Right cardiac atrium (tissue), 5 donors: ENCODE measurements at places on chromosomes 3 and 15. TPM values are rescaled to one million over a fixed set of nuclear protein-coding genes. Genes with fewer than 3 reads are reported as not detected.
A peak's percentile ranks its signal among the peaks of the same experiment; 100 is the strongest.

Gene STRC
- 0.09 TPM for polyA plus RNA-seq

Gene AAGAB
- polyA plus RNA-seq: 9.3 TPM

Gene GP9
- polyA plus RNA-seq: not detected

Gene PSTPIP1
- 1.9 TPM for polyA plus RNA-seq

Gene RASGRP1
- 0.43 TPM for polyA plus RNA-seq

Gene WDR76
- 0.97 TPM for polyA plus RNA-seq

Gene GADL1
- polyA plus RNA-seq: not detected

Gene ZNF717
- polyA plus RNA-seq: 4.5 TPM

Gene EPM2AIP1
- polyA plus RNA-seq: 11.0 TPM

Gene RHO
- polyA plus RNA-seq: not detected

Gene CNTN6
- polyA plus RNA-seq: 0.02 TPM

Gene PRSS50
- polyA plus RNA-seq: 0.14 TPM

Gene TM6SF1
- polyA plus RNA-seq: 13.8 TPM

Gene VGLL3
- polyA plus RNA-seq: 2.2 TPM

GRCh38 chr15:60762638-60763037, 283.7 kb upstream of the ICE2 start:
- no peak for DNase-seq

- DNase-seq: no peak
Measured at GRCh38 chr3:40597441-40597840, 72.7 kb downstream of the ZNF621 start.

DNA sequence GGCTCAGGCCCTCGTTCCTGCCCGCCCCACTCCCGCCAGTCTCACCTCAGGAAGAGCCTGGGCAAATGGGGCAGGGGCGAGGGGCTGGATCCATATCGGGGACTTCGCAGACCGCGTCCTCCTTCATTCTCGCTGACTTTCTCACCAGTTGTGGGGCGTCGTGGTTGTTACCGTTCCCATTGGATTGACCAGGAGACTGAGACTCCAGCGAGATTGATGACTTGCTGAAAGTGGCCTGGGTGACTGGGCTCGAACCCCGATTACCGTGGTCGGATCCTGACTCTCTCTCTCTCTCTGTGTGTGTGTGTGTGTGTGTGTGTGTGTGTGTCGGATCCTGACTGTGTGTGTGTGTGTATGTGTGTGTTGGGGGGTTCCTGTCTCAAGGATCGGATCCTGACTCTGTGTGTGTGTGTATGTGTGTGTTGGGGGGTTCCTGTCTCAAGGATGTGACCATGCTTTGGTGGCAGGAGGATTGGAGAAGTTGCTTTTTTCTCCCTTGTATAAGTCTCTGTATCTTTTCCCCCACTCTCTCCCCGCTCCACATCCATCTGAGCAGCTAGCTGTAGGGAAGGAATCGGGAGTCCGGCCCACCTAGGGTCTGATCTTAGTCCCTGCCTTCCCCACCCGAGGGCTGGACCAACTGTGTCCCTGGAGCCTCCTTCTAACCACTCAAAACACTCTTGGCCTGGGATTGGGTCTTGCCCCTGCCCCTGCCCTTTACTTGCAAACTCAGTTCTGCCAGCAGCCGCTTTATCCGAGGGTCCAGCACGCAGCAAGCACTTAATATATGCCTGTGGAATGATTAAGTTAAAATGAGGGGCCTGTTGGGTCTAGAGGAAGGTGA, 603 bp downstream of the PLEKHO2 start:
- peak; percentile 76 for DNase-seq

DNA sequence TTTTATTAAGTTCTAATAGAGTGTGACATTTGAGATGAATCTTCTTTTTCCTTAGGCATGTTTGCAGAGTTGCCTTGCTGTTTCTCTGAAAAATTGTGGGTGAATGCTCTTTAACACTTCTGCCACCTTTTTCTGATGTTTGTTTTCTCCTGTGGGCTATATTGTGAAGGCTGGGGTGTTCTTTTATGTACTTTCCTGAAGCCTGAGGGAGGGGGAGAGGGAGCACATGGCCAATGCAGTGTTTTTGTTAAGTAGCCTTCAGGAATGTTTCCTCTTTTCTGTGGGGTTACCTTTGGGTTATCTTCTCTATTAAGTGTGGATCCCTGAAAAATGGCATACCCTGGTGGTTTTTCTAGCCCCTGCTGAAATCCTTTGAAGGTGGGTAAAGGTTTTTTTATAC, 50.2 kb downstream of the CMC1 start:
- no peak for DNase-seq

GRCh38 chr3:65905771-65906170, 132.9 kb downstream of the MAGI1 start:
- no peak for DNase-seq

- DNase-seq: no peak
Measured at GRCh38 chr3:138937690-138938055, 9.3 kb downstream of the FOXL2 start.

- DNase-seq: no peak
Measured at GRCh38 chr15:89799011-89799911, 15.4 kb downstream of the ANPEP start.

DNA sequence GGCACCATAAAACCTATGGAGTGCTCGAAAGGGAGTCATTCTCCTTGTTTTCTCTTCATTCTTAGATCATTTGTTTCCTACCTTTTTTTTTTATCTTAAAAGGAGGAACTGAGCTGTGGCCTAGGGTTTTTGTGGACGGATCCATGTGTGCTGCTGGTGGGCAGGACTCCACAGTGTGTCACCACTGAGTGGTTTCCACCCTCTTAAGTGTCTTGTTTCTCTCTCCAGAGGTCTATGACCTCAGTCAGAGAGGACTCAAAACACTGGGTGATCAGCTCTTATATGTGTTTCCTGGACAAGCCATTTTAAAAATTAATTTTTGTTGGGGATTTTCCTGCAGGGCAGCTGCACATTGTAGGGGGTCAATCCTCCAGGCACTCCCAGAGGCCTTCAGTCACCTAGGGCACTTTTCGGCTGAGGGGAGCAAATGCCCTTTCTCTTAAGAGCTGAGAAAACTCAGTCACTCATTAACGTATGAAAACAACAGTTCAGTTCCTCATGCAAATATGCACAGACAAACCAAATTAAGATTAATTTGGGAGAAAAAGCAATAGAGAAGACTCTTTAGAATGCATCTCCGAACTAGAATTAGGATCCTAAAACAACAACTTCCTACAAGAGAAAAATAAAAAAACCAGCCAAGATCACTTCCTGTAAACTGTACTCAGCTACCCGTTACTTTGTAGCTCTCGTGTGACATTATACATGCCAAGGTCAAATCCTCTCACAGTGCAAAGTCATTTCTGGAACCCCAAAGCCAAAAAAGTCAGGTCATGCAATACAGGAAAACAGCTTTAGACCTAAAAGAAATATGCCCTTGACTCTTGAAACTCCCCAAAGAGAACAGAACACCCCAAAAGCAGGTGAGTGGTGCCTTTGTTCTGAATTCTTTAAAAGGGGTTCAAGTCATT, 27.6 kb upstream of the FAM3D start:
- no peak for DNase-seq

GRCh38 chr15:68045289-68046265, 8.5 kb upstream of the PIAS1 start:
- peak; percentile 56 for DNase-seq

- peak; percentile 80 for DNase-seq
Measured at GRCh38 chr15:39213385-39213840, 367.5 kb upstream of the THBS1 start.
